ENCODE measurements at places on chromosomes 11 and 22. TPM values are rescaled to one million over a fixed set of nuclear protein-coding genes. Genes with fewer than 3 reads are reported as not detected.

GRCh38 chr11:72831521-72832300 lies 17.5 kb downstream of the ATG16L2 start:
- peaks cover 11% of the 10 kb centered on the region for H3K4me1 ChIP-seq
- no peaks in the 10 kb centered on the region for H3K36me3 ChIP-seq
- DNase-seq, result peak; percentile 86
- peak overlapping the region; percentile 76 for H3K27ac ChIP-seq

GRCh38 chr11:103395612-103396011 lies 286.4 kb downstream of the DYNC2H1 start:
- no peaks in the 10 kb centered on the region for H3K4me1 ChIP-seq
- no peak for DNase-seq
- H3K27me3 ChIP-seq, result no peaks in the 10 kb centered on the region
- H3K36me3 ChIP-seq, result no peaks in the 10 kb centered on the region

The MUC6 gene
- total RNA-seq, result 3.5 TPM

The KCNJ11 gene
- 3.9 TPM for total RNA-seq

The C11orf86 gene
- total RNA-seq, result not detected
